NK-92 treated with Interleukin-12 subunit alpha and Interleukin-12 subunit beta, amount 100 ng/mL, for 24 hours (cell line): ENCODE measurements at places on chromosomes 4 and X.

- no peak for DNase-seq
These were observed 15.3 kb downstream of the GPC3 start for GRCh38 chrX:133970076-133970475.

DNA sequence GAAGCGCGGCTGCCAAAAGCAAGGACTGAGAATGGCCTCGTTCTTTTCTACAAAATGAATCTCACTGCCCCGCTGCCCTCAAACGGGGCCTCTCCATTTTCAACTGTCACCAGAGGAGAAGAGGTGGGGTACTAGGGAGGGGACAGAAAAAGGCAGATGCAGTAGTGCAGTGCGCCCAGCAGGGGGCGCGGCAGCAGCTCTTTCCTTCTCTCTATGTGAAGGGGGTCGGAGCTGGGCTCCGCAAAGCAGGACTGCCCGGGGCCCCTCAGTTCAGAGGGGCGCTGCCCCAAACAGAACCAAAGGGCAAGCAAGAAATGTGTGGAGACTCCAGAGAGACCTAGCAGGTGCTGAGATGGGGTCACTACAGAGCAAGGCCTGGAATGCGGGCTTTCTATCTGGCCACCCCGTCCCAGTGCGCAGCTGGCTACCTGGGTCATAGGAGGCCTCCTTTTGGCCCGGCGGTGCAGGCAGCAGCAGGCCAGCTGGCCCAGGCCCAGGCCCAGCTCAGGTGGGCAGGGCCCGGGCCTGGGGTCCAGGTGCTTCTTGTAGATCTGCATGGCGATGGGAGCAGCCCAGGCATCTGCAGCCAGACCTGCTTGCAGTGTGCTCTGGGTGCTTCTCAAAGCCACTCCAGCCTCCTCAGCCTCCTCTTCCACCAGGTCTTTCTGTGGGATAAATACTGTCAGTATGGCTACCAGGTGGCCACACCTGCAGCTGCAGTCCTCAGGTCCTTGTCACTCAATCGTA, 5.9 kb downstream of the IRAK1 start:
- no peak for DNase-seq

DNA sequence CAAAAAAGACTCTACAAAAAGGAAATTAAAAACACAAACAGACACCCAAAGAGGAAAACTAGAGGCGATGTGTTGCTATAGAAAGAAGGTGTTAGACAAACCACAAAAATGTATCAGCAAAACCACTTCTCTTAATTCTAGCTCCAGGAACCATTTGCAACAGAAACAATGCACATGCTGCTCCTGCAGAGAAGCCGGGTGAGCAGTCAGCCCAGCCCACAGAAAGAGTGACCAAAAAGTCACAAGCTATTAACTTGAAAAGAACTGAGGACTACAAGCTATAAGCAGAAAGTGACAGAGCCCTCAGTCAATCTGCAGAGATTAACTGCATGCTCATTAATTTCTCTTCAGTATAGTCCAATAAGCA, 96.2 kb upstream of the KLHL13 start:
- peak; percentile 1 for DNase-seq

GRCh38 chr4:147299205-147299604, 181.7 kb upstream of the EDNRA start:
- no peak for DNase-seq

- no peak for DNase-seq
These were observed 72.1 kb downstream of the PARM1 start for GRCh38 chr4:75004755-75005668.

GRCh38 chr4:41076481-41076880, 137.9 kb downstream of the APBB2 start:
- no peak for DNase-seq

DNA sequence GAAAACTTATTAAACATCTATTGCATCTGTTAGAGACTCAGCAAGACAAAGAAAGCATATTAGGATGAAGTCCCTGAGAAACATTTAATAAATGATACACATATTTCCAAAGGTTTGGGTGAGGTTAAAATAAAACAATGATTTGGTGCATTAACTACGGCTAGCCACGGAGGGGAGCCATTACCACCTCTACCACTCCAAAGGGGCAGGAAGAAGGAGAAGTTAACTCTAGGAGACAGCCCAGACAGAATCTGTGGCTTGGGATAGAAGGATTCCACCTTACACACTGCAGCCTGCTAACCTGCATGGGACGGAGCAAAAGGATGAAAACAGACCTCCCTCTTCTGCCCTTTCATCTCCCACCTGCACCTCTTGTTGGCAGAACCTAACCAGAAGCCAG, 189.1 kb upstream of the C1QTNF7 start:
- no peak for DNase-seq

DNA sequence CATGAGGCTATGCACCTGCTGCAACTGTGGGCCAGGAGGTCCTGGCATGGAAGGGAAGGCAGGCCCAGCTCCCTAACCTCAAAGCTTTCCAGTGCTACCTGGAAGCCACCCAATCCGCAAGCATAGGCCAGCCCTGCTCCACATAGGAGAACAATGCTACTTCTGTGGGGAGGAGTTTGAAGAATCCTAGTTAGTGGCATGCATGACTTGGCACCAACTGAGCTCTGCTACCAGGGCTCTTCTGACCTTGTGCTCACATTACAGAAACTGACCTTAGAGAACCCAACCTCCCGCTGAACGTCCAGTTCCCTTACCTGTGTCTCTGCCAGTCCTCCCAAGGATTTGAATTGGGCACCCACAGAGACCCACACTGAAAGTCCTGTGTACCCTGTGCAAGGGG, 58.8 kb downstream of the USP46 start:
- no peak for DNase-seq

GRCh38 chr4:84622959-84623358, 40.0 kb downstream of the CDS1 start:
- no peak for DNase-seq

DNA sequence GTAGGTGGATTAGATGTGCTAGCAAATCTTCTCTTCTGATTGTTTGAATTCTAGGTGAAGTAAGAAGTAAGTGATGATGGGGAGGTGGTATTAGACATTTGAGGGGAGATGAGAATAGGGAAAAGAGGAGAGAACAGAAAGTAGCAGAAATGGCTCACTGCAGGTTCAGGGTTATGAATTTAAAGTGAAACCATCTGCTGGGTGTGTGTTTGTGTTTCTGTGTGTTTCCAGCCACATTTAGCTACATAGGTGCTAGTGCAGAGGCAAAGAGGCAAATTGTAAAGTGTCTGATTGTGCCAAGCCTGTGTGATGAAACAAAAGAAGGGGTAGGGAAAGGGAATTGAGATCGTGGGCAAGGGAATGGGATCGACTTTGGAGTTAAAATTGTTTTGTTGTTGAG, 50.6 kb downstream of the ZFX start:
- no peak for DNase-seq

DNA sequence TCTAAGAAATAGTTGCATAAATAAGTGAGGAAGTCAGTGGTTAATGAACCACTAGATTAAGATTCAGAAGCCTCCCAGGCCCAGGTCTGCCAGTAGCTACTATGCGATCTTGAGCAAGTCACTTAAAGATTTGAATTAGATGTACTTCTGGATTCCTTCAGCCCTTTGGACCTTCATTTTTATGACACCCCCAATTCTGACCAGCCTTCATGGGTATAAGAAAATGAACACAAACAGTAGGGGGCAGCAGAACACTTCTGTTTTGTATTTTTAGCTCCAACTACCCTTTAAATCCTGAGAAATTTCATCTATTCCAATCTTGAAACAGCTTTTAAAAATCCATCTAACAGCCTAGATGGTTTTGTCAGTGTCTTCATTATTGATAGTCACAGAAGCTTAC, 19.0 kb downstream of the TMEM47 start:
- DNase-seq: no peak

- no peak for DNase-seq
These were observed at the start of the genes DHRSX and ZBED1 for GRCh38 chrX:2500803-2501558. Gene DHRSX, minus strand, starts transcription at chrX:2500976. Its CDS starts 51 bp downstream, at chrX:2500925. Gene ZBED1, minus strand, starts transcription at chrX:2500976. Its CDS starts 10,257 bp downstream, at chrX:2490719.

DNA sequence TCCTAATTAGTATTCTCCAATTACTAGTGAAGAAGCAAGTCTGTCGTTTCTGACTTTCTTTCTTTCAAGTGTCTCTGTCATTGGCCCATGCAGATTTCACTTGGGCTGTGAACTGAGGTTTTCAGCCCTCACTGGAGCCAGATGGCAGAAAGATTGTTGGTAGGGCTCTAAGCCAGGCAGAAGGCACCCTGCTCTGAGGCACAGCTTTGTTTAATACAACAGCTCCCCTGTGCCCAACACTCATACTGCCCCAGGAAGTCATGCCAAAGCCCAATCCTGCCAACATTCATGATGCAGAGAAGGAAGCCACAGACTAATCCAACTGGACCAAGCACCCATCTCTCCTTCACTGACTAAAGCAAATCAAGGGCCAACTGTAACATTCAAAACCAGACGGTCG, 117.1 kb upstream of the FRG1 start:
- DNase-seq: no peak

- DNase-seq: no peak
These were observed 38.4 kb downstream of the SPARCL1 start for GRCh38 chr4:87490664-87491369.

DNA sequence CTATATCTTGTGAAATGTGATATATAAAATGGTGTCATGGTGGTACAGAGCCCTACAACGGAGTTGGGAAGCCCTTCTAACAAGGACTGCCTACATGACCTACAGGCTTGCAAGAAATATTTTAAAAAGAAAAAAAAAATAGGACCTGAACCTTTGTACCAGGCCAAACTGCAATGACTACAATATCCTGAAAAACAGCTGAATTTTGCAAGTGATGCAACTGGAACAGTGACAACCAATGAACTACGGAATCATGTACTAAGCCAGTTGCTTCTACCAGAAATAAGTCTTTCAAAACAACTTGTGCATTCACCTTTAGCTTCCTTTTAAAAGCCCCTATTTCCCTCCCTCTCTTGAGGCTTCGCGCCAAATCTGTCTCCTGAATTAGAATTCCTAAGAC, 58.4 kb downstream of the PDGFC start:
- no peak for DNase-seq

- no peak for DNase-seq
These were observed 184.4 kb downstream of the SH2D1A start for GRCh38 chrX:124530803-124531202.

DNA sequence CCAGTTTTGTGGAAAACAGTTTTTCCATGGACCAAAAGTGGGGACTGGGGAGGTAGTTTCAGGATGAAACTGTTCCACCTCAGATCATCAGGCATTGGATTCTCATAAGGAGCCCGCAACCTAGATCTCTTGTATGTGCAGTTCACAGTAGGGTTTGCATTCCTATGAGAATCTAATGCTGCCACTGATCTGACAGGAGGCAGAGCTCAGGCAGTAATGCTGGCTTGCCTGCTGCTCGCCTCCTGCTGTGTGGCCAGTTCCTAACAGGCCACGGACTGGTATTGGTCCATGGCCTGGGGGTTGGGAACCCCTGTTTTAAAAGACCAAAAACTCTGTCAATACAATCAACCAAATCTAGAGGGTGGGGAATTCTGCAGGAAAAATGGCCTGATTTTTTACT, 100.0 kb upstream of the EOLA2 start:
- DNase-seq: no peak

DNA sequence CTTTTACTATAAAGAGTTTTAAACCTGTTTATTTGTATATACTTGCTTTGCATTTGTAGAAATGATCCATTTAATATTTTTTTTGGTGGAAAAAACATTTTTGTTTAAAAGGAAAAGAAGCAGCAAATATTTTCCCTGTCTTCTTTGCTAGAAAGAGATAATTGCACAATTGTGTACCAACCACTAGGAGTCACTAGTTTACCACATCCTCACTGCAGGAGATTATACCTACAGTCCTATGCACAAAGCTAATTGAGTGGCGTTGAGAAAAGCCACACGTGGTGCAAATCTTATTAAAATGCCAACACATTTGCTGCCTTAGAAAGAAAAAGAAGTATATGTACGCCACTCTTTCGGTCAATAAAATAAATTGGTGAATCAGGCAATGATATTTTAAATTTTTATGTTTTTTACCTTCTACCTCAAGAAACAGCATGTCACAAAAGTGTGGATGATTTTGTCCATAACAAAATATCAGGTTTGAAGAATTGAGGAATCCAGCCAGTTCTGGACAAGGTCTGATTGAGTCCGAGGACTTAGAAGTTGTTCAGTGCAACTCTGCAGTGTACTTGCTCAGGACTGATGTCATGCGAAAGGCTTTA, 102.9 kb downstream of the GRXCR1 start:
- DNase-seq: no peak

GRCh38 chr4:104815665-104816064, 321.0 kb upstream of the CXXC4 start:
- DNase-seq: no peak

GRCh38 chr4:181176306-181176705, 1066.9 kb upstream of the TENM3 start:
- no peak for DNase-seq

DNA sequence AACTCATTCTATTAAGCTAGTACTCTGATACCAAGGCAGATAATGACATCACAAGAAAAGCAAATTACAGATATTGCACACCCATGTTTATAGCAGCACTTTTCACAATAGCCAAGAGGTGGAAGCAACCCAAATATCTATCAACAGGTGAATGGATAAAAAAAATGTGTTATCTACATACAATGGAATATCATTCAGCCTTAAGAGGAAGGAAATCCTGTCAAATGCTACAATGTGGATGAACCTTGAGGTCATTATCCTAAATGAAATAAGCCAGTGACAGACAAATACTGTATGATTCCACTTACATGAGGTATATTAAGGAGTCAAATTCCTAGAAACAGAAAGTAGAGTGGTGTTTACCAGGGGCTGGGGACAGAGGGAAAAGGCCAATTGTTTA, 14.3 kb downstream of the FABP2 start:
- no peak for DNase-seq

- no peak for DNase-seq
These were observed 145.6 kb upstream of the PCDH18 start for GRCh38 chr4:137677863-137678262.

GRCh38 chr4:98816386-98816785, 112.5 kb downstream of the EIF4E start:
- no peak for DNase-seq

DNA sequence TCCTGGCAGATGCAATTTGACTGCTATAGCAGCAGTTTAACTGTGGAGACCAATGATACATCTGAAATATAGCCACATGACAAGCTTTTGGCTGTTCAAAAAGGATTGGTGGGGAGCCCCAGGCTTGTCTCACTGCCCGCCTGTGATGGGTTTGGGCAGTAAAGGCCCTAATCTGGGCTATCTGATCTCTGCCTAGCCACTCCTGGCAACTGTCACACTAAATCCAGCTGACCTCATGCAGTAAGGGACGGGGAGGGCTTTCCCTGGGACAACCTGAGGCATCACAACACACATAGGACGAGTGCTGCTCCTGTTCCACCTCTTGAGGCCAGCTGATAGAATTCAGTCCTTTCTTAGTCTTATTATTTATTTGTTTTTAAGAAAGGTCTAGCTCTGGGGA, 56.2 kb downstream of the CCDC158 start:
- DNase-seq: no peak

- peak; percentile 7 for DNase-seq
These were observed 85.5 kb downstream of the STARD8 start for GRCh38 chrX:68732906-68733493.

- no peak for DNase-seq
These were observed 25.3 kb downstream of the DCHS2 start for GRCh38 chr4:154466336-154466735.

GRCh38 chrX:110004215-110004614, 1.3 kb downstream of the TMEM164 start:
- DNase-seq: no peak
